Esophagus squamous epithelium (tissue), 5 donors: ENCODE measurements at places on chromosomes 13 and 19.

GRCh38 chr19:50233308-50233910 is 30.0 kb downstream of the MYH14 start:
- no peak for DNase-seq

DNA sequence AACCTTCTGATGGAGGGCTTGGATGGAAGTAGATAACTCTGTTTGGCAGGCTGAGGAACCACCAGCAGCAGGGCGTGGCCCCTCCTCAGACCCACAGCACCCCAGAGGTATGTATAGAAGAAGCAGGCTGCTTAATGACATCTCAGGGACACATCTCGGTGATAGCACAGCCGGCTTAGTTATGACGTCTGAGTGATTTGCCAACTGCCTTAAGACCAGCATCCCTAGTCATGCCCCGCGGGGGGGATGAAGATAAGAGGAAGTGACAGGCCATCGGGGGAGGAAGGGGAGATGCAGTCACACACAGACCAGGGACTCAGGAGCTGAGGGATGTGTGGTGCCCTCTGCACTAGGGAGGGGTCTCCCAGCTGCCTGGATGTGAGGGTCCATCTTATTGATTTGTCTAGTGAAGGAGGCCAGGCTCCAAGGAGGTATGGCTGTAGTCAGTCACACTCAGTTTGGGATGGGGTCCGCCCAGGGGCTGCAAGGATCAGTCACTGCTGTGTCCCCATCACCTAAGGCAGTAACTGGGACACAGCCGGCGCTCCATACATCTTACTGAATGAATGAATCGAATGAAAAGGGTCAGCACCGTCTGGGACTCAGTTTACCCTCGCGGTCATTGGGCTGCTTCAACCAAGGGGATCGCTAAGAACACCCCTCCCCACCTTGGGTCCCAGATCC is 19.2 kb upstream of the ERCC1 start:
- DNase-seq, result no peak

DNA sequence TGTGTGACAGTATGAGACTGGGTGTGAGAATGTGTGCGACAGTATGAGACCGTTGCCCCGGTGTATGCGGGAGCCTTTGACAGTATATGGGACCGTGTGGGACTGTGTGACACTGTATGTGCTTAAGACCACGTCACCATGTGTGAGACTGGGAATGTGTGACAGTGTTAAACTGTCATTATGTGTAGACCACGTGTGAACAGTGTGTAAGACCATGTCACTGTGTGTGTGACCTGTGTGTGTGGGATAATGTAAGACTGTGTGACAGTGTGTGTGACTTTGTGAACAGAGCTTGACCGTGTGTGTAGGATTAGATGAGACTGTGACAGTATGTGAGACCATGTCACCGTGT is 549 bp downstream of the ZNF583 start:
- no peak for DNase-seq

DNA sequence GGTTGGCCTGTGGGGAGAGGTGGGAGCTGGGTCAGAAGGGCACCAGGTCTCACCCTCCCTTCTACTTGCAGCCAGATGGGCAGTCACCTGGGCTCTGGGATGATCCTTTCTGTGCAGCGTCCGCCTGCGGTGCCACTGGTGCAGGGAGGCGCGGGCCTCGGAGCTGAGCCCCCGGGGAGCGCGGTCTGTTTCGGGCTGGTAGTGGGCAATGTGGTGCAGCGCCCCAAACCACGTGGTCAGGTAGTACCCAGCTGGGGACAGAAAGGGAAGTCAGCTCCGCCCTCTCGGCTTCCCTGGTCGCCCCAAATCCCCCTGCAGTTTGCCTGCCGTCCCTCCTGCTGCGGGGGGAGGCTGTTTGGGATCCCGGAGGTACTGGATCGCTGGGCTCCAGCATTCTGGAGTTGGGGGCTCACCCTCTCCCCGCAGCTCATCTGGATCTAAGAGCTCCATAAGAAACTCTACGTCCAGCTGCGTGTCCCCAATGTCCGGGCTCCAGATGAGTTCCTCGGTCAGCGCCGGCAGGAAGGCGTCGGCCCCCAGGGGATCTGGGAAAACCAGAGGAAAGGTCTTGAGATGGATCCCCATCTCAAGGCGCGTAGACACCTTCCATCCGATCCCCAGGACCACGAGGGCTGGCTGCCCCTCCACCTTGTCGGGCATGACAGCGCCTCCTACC is 8.8 kb downstream of the RINL start:
- DNase-seq, result no peak

DNA sequence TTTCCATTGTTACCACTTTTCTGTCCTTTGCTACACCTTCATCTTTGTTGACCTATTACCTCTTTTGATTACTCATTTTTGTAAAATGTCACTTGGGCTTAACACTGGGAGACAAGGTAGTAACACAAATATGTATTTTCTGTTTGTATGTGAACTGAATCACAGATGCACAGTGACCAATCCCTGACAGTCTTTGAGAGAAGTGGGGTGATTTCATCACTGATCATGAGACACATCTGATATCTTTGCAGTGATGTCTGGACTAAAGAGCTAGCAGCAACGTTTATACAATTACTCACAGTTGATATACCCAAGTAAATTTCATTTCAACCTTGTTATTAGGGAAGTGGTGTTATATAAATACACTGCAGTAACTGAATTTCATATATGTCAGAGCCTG is 1397.4 kb upstream of the SPRY2 start:
- DNase-seq, result no peak
